NCI-H1694 treated with DMSO at 0.1 percent for 48 hours (cell line): ENCODE measurements at places on chromosomes 7 and 10.

DNA sequence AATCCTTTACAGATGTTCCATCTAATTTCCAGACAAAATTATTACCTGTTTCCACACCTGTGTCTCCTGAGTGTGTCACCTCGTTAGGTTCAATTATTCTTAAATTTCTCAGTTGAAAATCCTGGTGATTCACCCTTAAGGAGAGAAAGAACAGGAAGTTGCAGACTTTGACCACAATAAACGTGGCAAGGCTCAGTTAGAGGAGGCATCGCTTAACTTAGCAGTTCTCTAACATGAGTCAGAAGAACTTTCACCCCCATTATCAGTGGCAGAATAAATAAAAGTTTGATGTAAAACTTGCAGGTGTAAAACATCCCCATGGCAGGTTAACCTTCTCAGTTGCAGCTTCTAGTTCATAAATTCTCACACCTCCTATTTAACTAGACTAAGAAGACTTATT is 8.3 kb downstream of the XPNPEP1 start:
- no peak for DNase-seq

GRCh38 chr7:29274146-29275017 is 79.8 kb downstream of the CHN2 start:
- DNase-seq: no peak

- no peak for DNase-seq
These were observed 9.4 kb downstream of the CNNM2 start for GRCh38 chr10:102927311-102928010.

DNA sequence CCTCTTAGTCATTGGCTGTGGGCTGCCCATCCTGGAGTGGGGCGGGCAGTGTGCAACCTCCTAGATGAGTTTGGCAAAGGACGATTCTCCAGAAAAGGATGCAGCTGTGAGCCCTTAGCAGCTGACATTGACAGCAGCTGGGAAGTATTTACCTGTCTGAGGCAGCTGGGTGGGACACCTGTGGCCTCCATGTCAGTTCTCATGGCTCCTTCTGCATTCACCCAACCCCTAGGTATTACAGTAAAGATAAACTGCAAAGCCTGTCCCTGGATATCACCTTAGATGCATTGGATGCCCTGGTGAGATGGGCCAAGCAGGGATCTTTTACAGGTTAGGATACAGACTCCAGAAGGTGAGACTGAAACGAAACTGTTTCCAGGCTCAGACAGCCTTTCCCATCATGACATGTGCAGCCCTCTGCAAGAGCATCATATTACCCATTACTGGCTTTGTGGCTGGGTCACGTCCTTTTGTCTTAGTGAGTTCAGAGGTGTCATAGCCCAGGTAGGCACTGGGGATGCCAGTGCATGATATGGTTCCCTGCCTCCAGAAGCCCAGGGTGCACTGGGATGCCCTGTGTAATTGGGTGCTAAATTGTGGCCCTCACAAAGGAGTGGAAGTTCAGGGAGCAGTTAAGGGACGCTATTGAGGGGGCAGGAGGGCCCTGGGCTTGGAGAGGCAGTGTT is 28.9 kb downstream of the MINDY4 start:
- DNase-seq: no peak

GRCh38 chr7:142498364-142498763 is 240.5 kb upstream of the PRSS58 start:
- no peak for DNase-seq

- DNase-seq: no peak
These were observed 50.7 kb upstream of the ITGB8 start for GRCh38 chr7:20279979-20280378.

GRCh38 chr7:24777806-24778205 is 20.5 kb upstream of the GSDME start:
- no peak for DNase-seq

- peak; percentile 19 for DNase-seq
These were observed 81.9 kb upstream of the CALN1 start for GRCh38 chr7:72493850-72494661.

- no peak for DNase-seq
These were observed 33.5 kb downstream of the CAMK2B start for GRCh38 chr7:44291733-44292419.
